ENCODE measurements at places on chromosomes 12 and 14. TPM values are rescaled to one million over a fixed set of nuclear protein-coding genes. Genes with fewer than 3 reads are reported as not detected.

Gene NGB
- total RNA-seq, result not detected

Gene GPD1
- total RNA-seq, result 0.14 TPM

Gene KRT72
- not detected for total RNA-seq

Gene MMP19
- total RNA-seq, result 0.38 TPM

Gene ACOT4
- 2.0 TPM for total RNA-seq

Gene RNU4-1
- not detected for total RNA-seq

Gene GMPR2
- 66.2 TPM for total RNA-seq

Gene DIO2
- 2.5 TPM for total RNA-seq

Gene EIF2S3B
- 0.36 TPM for total RNA-seq

Gene IFT43
- total RNA-seq, result 41.2 TPM

Gene KRT5
- total RNA-seq, result 0.62 TPM

Gene KRT6C
- total RNA-seq, result not detected

Gene CLEC2B
- 1.3 TPM for total RNA-seq

Gene GDF3
- not detected for total RNA-seq

Gene MYH6
- total RNA-seq, result 0.10 TPM

Gene BEST3
- 0.82 TPM for total RNA-seq

Gene CHGA
- 2.0 TPM for total RNA-seq

Gene NABP2
- 59.8 TPM for total RNA-seq

Gene TSHR
- total RNA-seq, result not detected

Gene PLD4
- 0.06 TPM for total RNA-seq

Gene RHNO1
- 47.0 TPM for total RNA-seq

Gene SDSL
- total RNA-seq, result 24.5 TPM

Gene NKX2-1
- total RNA-seq, result 0.07 TPM
